ENCODE measurements at places on chromosomes 4 and X. TPM values are rescaled to one million over a fixed set of nuclear protein-coding genes. Genes with fewer than 3 reads are reported as not detected.

DNA sequence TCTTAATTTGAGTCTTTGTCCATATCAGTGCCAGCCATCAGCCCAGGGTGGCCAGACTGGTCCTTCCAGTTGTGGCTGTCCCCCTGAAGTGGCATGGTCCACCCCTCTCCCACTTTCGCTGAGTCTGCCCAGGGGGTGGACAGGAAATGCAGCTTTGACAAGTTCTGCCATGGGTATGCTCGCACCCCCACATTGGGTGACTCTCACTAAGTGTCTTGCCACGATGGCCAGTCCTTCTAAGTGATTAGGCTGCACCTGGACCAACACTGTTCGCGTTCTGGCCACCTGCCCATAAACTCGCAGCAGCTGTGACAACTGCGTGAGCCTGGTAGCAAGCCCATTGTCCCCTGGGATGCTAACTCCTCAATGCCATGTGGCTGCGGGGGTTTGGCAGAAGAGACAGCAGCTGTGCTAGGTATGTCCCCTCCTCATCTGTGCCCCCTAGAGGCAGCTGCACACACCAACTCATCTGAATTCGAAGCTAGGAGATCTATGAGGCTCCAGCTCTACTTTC is 10.0 kb upstream of the LNX1 start:
- H3K27ac ChIP-seq: no peak overlapping the region
- H3K4me1 ChIP-seq: peaks cover 14% of the 10 kb centered on the region
- no peaks in the 10 kb centered on the region for H3K27me3 ChIP-seq
- no peaks in the 10 kb centered on the region for H3K36me3 ChIP-seq

DNA sequence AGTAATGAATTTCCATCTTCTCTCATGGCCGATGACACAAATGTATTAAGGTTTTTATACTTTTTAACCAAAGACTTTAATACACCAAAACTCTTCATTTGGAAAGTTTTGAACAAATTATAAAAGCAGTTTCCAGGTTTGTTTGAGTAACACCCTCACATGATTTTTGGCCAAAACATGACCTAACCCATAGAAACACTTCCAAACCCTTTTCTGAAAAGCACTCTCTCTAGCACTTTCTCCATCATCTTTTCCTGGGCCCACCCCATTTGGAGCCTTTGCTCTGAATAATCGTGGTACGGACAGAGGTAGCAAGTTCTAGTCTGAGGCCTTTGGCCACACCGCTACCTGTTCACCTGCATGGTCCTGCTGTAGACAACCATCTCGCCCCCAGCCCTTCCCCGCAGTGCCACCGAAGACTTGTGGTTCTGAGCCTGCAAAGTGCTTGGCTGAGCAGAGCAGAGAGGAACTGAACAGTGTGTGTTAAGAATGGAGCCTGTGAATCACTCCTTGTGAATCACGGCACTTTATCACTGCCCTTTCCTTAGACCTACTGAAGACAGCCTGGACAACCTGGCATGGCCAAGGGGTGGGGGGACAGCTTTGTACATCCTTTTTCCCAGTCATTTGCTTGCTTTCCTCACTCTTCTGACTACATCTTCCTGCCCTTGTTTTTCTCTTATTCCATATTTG is 181.8 kb downstream of the PTTG2 start:
- peaks cover 3% of the 10 kb centered on the region for H3K27me3 ChIP-seq
- DNase-seq: no peak
- H3K36me3 ChIP-seq: peaks cover 30% of the 10 kb centered on the region
- H3K4me3 ChIP-seq: no peak overlapping the region
- no peak overlapping the region for H3K27ac ChIP-seq

FAT1 gene
- 224 TPM for total RNA-seq

SOWAHD gene
- total RNA-seq: not detected

GASK1B gene
- total RNA-seq: 29.1 TPM

DDX53 gene
- total RNA-seq: not detected

GRCh38 chr4:84924434-84924833 is 42.1 kb downstream of the WDFY3 start:
- H3K4me1 ChIP-seq: peaks cover 11% of the 10 kb centered on the region
- no peak for DNase-seq
- peaks cover 17% of the 10 kb centered on the region for H3K36me3 ChIP-seq

DNA sequence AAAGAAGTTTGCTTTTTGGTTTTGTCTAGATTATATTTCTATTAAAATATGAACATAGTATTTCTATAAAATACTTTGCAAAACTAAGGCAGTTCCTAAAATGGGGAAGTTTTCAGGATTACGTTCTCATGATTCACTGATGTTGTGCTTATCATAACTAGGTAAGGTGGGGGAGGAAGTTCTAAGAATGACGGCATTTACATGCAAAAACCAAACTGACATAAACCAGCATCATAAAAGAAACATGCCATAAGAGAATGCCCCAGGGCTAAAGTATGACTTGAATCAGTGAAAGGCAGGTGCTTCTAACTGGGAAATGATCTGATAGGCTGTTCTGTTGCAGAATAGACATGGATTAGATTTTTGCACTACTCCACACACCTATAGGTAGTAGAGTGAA is 204.7 kb upstream of the JADE1 start:
- no peak for DNase-seq
- H3K36me3 ChIP-seq: no peaks in the 10 kb centered on the region
- H3K27me3 ChIP-seq: no peaks in the 10 kb centered on the region
- no peak overlapping the region for H3K4me3 ChIP-seq
- H3K4me1 ChIP-seq: peaks cover 54% of the 10 kb centered on the region
- no peak overlapping the region for H3K27ac ChIP-seq

DNA sequence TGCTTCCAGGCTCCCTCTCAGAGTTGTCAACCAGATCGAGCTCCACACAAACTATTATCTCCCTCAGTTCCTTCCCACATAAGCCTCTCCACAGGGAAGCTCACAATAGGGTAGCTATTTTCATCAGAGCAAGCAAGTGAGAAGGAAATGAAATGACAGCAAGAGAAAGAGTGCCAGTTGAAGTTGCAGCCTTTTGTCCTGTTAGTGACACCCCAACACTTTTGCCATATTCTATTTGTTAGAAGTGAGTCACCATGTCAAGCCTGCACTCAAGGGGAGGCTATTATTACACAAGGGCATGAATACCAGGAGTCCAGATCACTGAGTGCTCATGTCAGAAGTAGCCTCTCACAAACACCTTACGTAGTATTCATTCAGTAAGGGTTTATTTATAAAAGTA is 266.3 kb upstream of the NOCT start:
- DNase-seq: no peak
- no peak overlapping the region for H3K27ac ChIP-seq
- H3K27me3 ChIP-seq: no peaks in the 10 kb centered on the region
- no peak overlapping the region for H3K4me3 ChIP-seq
- no peaks in the 10 kb centered on the region for H3K36me3 ChIP-seq

DNA sequence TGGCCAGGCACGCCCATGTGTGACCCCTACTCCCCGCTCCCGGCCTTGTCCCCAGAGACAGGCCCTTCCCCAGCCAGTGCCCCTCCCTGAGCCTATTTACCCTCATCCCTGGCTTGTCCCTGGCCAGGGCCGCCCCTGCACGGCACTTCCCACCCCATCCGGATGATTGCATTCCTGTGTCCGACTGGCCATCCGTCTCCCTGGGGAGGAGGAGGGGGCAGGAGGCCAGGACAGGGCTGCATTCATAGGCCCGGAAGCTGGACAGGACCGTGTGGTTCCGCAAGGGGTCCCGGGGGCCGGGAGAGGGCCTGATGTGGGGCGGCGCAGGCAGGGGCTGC is 22.8 kb downstream of the CTBP1 start:
- no peak overlapping the region for H3K27ac ChIP-seq
- no peak for DNase-seq
- H3K27me3 ChIP-seq: no peaks in the 10 kb centered on the region
- H3K4me1 ChIP-seq: no peaks in the 10 kb centered on the region
- no peak overlapping the region for H3K4me3 ChIP-seq

GRCh38 chr4:90960433-90960832 is 833.2 kb downstream of the CCSER1 start:
- no peak overlapping the region for H3K27ac ChIP-seq
- no peak overlapping the region for H3K4me3 ChIP-seq
- H3K36me3 ChIP-seq: no peaks in the 10 kb centered on the region
- peaks cover 16% of the 10 kb centered on the region for H3K4me1 ChIP-seq

GRCh38 chr4:136025540-136025939 is 1506.8 kb downstream of the PCDH18 start:
- H3K27ac ChIP-seq: no peak overlapping the region
- H3K4me1 ChIP-seq: no peaks in the 10 kb centered on the region
- no peak for DNase-seq
- peaks cover 3% of the 10 kb centered on the region for H3K36me3 ChIP-seq
- no peaks in the 10 kb centered on the region for H3K27me3 ChIP-seq
- H3K4me3 ChIP-seq: no peak overlapping the region

- no peak overlapping the region for H3K27ac ChIP-seq
- no peaks in the 10 kb centered on the region for H3K36me3 ChIP-seq
Measured at GRCh38 chrX:152573866-152574265, 63.8 kb upstream of the GABRQ start.

DNA sequence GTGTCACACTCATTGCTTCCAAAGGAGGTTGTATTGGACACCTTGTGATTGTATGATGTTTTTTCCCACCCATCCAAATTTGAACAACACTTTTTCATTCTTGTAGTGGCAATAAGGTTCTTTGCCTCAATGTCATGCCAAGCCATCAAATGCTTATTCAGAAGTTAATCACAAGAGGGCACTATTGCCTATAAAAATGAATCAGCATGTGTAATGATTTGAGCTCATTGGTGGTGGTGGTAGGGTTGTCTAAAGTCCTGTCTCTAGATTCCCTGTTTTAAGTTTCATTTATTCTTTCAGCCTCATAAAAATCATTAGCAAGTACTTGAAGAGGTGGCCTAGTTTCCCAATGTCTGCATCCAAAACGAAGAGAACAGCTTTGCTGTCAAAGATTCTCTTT is 37.0 kb downstream of the IRS4 start:
- no peaks in the 10 kb centered on the region for H3K27me3 ChIP-seq
- H3K4me3 ChIP-seq: no peak overlapping the region
- H3K27ac ChIP-seq: no peak overlapping the region

DNA sequence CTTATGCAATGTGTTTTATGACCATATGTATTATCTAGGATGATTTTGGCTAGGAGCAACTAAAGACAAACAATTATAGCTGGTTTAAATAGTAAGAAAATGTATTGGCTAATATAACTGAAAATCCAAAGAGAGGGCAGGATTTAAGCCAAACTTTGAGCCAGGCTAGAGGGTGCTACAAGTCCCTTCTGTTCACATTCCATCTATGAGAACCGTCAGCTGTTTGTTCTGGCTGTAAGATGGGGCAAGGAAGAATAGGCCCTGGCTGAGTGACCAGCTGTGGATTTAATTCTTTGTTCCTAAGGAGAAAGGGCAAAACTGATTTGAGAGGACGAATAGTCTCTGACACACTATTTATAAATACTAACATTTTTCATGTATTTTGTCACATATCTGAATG is 79.2 kb upstream of the UGT8 start:
- no peak overlapping the region for H3K4me3 ChIP-seq
- H3K36me3 ChIP-seq: no peaks in the 10 kb centered on the region
- H3K27me3 ChIP-seq: no peaks in the 10 kb centered on the region
- H3K4me1 ChIP-seq: no peaks in the 10 kb centered on the region
- no peak overlapping the region for H3K27ac ChIP-seq

DNA sequence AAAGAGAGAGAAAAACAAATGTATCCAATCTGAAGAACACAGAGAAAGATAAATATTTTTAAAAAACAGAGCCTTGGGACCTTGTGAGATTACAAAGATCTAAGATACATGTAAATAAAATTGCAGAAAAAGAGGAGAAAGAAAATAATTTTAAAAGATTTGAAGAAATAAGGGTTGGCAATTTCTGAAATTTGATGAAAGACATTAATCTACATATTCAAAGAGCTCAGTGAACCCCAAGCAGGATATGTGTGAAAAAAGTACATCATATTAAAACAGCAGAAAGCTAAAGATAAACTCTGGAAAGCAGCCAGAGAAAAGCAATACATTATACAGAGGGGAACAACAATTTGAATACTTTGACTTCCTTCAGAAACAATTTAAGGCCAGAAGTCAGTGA is 244.7 kb downstream of the ENOX2 start:
- H3K27ac ChIP-seq: no peak overlapping the region
- DNase-seq: no peak
- H3K4me1 ChIP-seq: no peaks in the 10 kb centered on the region
- no peaks in the 10 kb centered on the region for H3K27me3 ChIP-seq

GRCh38 chrX:134963041-134963440 is 27.8 kb upstream of the SMIM10 start:
- H3K4me3 ChIP-seq: no peak overlapping the region
- no peak for DNase-seq
- H3K4me1 ChIP-seq: peaks cover 4% of the 10 kb centered on the region
- H3K36me3 ChIP-seq: no peaks in the 10 kb centered on the region
- peak overlapping the region; percentile 3 for H3K27ac ChIP-seq
- H3K27me3 ChIP-seq: no peaks in the 10 kb centered on the region

LDB2 gene
- total RNA-seq: 4.6 TPM

DNA sequence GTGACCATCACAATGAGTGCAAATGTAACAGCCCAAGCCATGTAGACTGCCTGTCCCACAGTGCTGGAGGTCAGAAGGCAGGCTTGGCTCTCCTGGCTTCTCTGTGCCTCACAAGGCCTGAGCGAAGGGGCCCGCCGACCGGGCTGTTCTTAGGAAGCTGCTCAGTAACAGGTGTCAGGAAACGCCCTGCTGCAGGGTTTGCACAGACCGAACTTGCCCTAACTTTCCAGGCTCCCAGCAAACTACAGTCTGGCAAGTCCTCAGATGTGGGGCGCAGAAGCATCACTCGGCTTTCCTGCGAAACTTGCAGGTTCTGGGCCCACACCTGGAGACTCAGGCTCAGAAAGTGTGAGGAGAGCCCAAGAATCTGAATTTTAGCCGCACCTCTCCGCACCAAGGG is 87.6 kb downstream of the CRMP1 start:
- H3K4me1 ChIP-seq: no peaks in the 10 kb centered on the region
- no peak overlapping the region for H3K4me3 ChIP-seq
- no peaks in the 10 kb centered on the region for H3K27me3 ChIP-seq
- H3K36me3 ChIP-seq: peaks cover 46% of the 10 kb centered on the region

GRCh38 chr4:152041295-152041694 is 280.5 kb upstream of the GATB start:
- H3K36me3 ChIP-seq: no peaks in the 10 kb centered on the region
- DNase-seq: no peak
- no peak overlapping the region for H3K4me3 ChIP-seq
- H3K27ac ChIP-seq: no peak overlapping the region
- no peaks in the 10 kb centered on the region for H3K27me3 ChIP-seq

TSPAN7 gene
- 11.8 TPM for total RNA-seq

BTC gene
- 1.6 TPM for total RNA-seq

RTL3 gene
- not detected for total RNA-seq

Data from mesothelial cell of epicardium (in vitro differentiated cells).